ENCODE measurements at places on chromosomes 6 and 20. TPM values are rescaled to one million over a fixed set of nuclear protein-coding genes. Genes with fewer than 3 reads are reported as not detected.
A peak's percentile ranks its signal among the peaks of the same experiment; 100 is the strongest.

The HMGCLL1 gene
- 1.4 TPM for total RNA-seq

The MOG gene
- not detected for total RNA-seq

The EDN1 gene
- total RNA-seq = 9.0 TPM

The BPIFB4 gene
- not detected for total RNA-seq

DNA sequence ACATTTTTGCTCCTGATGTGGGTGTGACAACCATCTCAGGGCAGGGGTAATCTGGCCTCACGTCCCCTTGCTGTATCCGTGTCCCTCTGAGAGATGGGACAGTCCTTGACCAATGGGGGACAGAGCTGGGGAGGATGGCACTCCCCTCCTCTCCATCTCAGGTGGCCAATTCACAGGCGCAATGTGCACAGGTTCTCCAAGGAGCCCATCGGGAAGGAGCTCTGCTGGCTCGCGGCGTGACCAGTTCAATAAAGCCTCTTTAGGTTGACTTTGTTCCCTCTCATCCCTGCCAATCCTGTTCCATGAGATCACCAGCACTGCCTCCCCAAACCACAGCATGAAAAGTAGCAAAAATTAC lies 196.3 kb upstream of the SLC24A3 start:
- DNase-seq = no peak

DNA sequence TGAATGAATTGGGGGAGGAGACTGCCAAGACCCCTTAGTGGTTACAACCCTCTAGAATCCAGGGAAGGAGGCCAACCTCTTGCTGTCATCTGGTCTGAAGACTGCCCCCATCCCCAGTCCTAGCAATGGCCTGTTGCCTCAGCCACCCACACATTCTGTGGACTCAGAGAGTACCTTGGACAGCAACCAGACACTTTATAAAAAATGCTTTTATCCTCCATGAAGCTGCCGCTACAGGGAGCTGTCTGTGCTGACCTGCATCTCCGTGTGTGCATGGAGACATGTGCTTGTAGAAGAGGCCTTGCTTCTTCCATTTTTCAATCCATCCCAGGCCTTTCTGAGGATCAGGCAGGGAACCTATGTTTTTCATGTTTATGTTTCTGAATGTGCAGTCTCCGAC lies 15.2 kb downstream of the CDH22 start:
- no peak for DNase-seq

GRCh38 chr6:109262261-109262660 lies 120.0 kb downstream of the CD164 start:
- DNase-seq = no peak

- DNase-seq = no peak
Observed at GRCh38 chr20:64038224-64038564, 2.2 kb downstream of the C20orf204 start.

- DNase-seq = no peak
Observed at GRCh38 chr6:21135484-21136013, 458.0 kb upstream of the SOX4 start.

DNA sequence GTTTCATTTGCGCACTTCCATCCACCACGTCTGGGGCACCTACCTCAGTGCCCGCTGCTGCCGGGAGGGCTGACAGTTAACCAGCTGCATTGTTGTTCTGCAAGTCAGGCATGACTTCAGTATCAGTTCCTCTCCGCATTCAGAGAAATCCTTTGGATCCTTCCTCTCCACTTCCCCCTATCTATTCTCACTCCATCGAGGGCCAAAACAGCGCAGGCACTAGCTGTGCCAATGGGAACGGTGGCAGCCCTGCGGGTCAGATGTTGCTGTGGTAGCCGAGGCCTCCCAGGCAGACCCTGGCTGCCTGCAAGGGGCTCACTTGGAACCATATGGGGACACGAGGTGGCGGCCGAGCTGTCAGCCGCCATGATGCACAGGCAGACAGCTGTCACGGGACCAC lies 64.2 kb upstream of the INSM1 start:
- peak; percentile 19 for DNase-seq

DNA sequence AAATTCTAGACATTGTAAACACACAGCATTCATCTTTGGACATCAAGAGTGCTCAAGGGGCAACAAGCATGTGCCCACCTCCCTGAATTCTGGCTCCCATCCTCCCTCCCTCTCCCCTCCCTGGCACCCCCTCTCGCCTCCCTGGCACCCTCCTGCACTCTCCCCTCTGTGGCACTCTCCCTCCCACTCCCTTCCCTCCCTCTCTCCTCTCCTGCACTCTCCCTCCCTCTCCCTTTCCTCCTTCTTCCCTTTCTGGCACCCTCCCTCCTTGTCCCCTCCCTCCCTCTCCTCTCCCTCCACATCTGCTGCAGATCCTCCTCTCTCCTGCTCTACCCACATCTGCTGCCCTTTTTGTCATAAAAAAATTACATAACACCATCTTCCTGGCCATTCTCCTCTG lies 113.0 kb upstream of the SLC22A23 start:
- DNase-seq = no peak

DNA sequence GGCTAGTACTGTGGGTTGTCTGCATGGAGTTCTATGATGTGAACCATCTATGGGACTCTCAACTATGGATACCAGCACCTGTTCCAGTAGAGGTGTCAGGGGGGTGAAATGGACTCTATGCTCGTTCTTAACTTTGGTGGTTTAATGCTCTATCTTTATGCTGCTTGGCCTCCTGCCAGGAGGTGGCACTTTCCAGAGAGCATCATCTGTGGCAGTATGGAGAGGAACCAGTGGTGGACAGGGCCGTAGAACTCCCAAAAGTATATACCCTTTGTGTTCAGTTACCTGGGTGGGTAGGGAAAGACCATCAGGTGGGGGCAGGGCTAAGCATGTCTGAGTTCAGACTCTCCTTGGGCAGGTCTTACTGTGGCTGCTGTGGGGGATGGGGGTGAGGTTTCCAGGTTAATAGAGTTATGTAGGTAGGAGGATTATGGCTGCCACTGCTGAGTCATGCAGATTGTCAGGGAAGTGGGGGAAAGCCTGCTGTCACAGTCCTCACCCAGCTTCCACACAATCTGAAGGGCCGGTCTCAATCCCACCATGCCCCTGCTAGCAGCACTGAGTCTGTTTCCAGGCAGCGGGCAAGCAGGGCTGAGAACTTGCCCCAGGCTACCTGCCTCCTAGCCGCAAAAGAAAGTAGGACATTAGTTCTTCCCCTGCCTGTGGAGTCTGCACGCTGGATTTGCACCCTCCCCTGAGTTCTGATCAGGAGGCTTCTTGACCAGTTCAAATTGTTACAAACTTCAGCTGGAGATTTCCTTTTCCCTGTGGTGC lies 284.0 kb downstream of the KCNQ5 start:
- DNase-seq = no peak

- DNase-seq = no peak
Observed at GRCh38 chr6:85395746-85396145, 54.1 kb upstream of the NT5E start.

Data from gastrocnemius medialis (tissue), 4 donors.